ENCODE measurements at places on chromosomes 7 and 10. TPM values are rescaled to one million over a fixed set of nuclear protein-coding genes. Genes with fewer than 3 reads are reported as not detected.

- DNase-seq: peak; percentile 82
Measured at GRCh38 chr7:80136261-80137055, 1.8 kb downstream of the GNAI1 start.

- DNase-seq: peak; percentile 29
Measured at GRCh38 chr10:29517352-29517923, 117.3 kb downstream of the SVIL start.

GRCh38 chr7:41162612-41163011 lies 540.3 kb downstream of the INHBA start:
- no peak for DNase-seq

DNA sequence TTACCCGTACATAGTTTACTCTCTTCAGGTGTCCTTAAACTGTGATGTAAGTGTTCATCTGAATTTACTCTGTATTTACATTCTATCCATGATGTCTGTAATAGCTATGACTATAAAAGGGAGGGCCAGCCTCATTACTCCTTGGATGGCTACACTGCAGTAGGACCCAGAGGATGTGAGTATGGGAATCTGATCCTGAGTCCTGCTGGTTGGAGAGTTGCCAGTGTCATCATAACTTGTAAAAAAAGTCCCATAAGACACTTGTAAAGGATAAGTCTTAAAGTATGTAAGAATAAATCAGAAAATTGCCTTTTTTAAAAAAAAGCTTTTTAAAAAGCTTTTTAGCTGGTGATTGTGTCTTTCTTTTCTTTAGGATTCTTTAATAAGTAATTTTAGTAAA lies 95.4 kb downstream of the PPP1R9A start:
- DNase-seq: no peak

- no peak for DNase-seq
Measured at GRCh38 chr7:23347033-23347681, 48.0 kb downstream of the MALSU1 start.

DNA sequence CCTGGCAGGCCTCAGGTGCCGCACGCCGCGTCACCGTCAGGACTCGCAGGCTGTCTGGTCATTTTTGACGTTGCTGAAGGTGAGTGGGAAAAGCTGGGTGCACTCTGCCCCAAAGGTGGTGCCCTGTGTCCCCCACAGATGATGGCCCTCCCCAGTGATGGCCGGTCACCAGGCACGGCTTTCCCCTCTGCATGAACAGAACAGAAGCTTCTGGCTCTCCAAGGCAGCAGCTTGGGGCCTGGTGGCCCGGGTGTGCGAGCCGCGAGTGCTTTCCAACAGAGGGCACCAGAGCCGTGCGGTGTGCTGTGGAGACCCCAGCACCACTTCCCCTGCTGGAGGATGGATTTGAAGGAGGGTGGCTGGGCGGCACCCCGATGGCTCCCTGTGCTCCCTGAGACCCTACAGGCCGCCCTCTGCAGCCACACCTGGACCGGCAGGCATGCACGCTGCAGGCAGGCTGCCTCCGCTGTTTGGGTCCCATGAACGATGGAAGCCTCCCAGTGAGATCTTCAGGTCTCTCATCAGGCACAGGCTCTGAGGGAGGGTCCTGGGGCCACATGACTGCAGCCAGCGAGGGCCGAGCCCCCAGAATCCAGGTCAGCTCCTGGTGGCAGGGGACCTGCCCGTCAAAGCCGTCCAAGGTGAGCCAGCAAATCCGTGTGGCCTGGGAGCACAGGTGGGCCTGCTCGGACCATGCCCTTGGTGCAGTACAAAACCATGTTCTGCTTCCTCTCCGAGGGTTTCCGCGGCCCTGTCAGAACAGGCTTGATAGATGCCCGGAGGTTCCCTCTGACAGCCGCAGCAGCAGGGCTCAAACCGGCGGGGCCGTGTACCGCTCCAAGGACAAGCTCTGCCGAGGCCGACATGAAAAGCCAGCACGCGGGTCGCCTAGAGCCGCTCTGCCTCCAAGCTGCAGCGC lies 195.4 kb downstream of the EBF3 start:
- DNase-seq: no peak

GRCh38 chr10:124992462-124993344 lies 50.8 kb downstream of the ZRANB1 start:
- peak; percentile 53 for DNase-seq

The CUTC gene
- total RNA-seq: 25.1 TPM

The FAM221A gene
- total RNA-seq: 4.8 TPM

The DNAJC12 gene
- 3.0 TPM for total RNA-seq

The PPP1R9A gene
- total RNA-seq: 32.8 TPM

The PIP gene
- total RNA-seq: not detected

The FAM25G gene
- not detected for total RNA-seq

The LRMDA gene
- 11.7 TPM for total RNA-seq

The CPA5 gene
- total RNA-seq: not detected

The BTAF1 gene
- total RNA-seq: 45.7 TPM
